Fibroblast of the aortic adventitia (primary cell): ENCODE measurements at places on chromosomes 3 and 15.

DNA sequence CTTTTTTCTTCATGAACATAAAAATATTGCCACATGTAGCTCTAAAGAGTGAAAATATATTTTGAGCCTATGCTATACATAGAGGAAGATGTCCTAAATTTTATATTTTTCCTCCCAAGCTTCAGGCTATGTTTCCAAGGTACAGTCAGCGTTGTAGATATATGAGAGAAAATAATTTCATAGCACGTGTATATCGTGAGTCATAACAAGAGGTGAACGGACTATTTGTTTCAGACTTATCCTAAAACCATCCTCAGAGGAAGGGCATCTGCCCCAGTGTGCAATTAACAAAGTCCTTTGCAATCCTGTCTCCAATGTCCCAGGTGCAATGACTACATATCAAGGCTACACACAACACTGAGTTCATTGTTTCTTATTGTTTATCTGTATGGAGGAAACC lies 177.3 kb upstream of the ARRDC4 start:
- no peak for DNase-seq

DNA sequence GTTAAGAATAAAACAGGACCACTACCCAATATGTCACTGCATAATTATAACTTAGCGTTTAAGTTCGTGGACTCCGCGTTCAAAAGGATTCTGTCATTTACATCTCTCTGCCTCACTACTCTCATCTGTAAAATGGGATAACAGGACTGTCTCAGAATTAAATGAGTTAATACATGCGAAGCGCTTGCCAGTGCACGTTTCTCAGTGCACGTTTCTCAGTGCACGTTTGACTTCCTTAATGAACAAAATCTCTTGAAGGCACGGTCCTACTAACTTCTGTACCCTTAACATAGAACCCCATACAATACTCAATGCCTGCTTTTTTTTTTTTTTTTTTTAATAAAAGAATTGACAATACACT lies 499 bp downstream of the RABL3 start:
- DNase-seq, result peak; percentile 52

DNA sequence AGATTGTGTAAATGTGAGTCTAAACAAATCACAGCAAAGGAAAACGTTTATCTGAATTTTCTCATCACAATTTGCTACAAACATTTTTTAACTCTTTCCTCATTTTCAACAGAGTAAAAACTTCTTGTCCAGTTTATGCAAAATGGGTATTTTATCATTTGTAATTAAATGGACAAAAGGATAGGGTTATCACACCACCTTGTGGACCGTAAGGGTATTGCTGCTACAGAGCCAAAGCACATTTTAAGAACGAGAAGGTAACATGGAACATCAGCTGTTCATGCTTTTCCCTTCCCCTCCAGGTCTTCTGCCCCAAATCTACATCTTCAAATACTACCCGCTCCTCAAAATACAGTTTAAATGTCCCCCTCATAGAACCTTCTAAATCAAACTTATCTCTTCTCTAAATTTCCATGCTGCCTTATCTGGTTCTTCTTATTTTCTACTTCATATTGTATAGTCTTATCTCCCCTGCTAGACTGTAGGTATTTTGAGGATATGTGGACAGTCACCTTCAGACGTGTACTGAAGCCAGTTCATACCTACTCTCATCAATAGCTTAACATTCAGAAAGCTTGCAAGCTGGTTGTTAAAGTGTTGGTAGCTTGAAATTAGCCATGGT lies 12.8 kb upstream of the SETMAR start:
- DNase-seq, result peak; percentile 66

GRCh38 chr3:100561459-100562158 lies 47.8 kb upstream of the ADGRG7 start:
- DNase-seq, result peak; percentile 84

GRCh38 chr3:60504827-60505457 lies 746.3 kb downstream of the FHIT start:
- DNase-seq, result no peak

DNA sequence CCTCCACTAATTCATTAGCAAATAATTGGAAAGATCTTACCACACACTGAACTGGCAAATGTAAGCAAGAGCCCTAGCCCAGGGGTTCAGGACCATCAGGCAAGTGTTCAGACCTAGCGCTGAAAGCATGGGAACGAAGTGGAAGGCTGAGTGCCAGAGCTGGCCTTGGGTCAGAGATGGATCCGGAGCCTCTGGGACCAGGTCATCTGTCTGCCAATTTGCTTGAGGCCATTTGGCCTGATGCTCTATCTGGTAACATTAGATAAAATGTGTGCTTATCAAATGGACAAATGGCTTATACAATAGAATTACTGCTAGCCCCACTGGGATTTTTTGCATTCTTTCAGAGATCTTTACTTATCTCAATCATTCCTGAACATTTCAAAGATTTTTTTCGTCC lies 1.4 kb upstream of the TMC3 start:
- DNase-seq, result peak; percentile 9

GRCh38 chr15:90915808-90916440 lies 12.8 kb downstream of the MAN2A2 start:
- DNase-seq, result no peak

DNA sequence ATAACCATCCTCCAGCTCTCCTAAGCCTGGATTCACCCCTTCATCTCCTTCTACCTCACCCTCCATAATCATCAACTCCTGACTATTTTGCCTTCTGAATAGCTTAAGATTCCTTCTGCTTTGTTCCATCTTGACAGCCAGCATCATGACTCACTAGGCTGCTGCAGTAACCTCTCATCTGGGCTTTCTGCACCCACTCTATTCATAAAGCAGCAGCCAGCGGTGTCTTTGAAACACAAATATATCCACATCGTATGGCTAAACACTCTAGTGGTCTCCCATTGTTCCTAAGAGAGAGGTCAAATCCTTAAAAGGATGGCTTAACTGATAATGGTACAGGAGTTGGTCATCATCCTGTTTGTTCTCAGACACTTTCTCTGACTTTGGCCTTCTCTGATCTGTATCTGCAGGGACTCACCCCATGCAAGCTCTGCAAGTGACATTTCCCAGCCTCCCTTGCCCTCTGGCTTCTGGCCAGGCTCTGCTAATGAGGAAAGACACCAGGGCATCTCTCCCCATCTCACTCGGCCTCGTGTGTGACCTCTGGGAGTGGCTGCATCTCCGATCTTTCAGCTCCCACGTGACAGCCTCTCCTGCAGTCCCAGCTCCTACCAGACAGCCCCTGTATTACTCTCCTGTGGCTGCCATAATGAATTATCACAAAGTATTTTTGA lies 6.2 kb downstream of the GRK7 start:
- DNase-seq, result peak; percentile 36

DNA sequence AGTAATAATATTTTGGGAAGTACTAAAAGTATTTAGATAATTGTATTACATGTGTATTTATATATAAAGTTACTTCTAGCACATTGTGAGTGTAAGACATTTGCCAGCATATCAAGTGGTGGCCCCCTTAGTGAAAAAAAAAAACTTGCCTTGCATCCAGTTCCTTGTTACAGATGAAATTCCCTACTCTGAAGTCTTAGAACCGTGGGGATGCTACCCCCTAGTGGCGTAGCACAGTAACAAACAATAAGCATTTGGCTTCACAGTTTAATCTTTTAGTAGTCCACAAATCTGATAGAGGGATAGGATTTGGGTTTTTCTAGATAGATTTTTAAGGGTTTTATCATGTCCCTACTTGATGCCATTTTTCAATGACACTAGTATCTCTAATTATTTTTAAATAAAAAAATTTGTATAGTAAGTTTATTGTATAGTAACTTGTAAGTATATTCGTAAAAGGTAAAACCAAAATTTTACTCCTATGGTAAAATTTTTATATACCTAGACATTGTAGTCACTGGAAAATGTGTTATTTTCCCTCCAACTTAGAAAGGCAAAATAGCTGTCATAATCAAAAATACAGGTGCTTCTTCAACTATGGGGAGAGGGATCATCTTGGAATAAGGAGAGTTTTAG lies 14.3 kb downstream of the SMC4 start:
- peak; percentile 92 for DNase-seq

GRCh38 chr3:129567176-129567705 lies 24.3 kb downstream of the H1-8 start:
- no peak for DNase-seq

DNA sequence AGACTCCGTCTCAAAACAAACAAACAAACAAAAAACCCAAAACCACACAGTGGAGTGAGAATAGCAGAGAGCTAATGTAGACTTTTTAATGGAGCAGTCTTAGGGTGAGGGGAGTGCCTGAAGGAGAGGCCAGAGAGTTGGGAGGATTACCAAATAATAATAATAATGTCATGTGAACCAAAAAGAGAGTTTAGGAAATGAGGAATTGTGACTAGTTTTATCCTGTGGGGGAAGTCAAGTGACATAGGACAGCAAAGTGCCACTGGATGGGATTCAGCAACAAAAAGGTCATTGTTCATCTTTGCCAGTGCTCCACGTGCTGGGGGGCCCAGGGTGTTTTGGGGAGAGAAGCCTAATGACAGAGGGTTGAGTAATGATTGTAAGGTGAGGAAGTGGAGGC lies 12.9 kb downstream of the GPR87 start:
- DNase-seq, result no peak

DNA sequence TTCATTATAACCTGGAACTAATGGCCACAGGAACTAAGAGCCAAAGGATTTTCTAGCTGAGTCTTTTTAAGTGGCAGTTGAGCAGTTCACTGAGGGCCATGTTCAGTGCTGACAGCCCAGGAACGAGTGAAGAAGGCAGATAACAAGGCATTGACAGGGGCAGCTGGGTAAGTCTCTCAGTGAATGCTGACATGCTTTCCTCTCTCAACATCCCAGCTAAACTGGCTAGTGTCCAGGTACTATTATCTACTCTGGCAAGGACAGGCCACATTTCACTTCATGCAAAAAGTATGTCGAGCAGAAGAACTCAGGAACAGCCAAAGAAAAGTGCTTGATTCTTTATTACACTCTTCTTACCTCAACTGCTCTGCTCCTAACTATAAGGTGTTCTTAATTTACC lies 515.9 kb downstream of the NLGN1 start:
- peak; percentile 70 for DNase-seq

DNA sequence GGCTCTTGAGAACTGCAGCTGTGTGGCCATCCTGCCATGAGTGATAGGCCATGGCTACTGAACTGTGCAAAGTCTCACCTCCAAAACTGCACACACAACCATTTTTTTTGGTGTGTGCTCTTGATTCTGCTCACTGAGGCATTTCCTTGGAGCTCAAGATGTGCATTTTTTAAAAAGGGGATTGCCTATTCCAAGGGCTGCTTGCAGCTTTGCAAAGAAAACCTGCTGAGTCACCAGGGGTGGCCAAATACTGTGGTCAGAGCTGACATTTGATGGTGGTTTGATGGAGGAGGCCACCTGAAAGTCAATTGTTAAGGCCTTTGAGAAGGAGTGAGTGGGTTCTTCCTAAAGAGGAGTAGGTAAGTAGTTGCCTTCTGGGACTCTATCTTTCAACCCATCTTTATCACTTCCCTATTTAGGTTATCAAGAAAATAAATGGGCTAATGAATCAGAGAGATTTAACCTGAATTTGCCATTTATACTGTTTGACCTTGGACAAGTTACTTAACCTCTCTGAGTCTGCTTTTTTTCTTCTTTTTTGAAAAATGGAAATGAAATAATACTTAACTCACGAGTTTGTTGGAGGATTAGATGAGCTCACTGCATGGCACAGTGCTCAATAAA lies 87.9 kb downstream of the CHST2 start:
- peak; percentile 61 for DNase-seq

GRCh38 chr3:33317963-33318709 lies 40.9 kb downstream of the FBXL2 start:
- DNase-seq, result peak; percentile 21

DNA sequence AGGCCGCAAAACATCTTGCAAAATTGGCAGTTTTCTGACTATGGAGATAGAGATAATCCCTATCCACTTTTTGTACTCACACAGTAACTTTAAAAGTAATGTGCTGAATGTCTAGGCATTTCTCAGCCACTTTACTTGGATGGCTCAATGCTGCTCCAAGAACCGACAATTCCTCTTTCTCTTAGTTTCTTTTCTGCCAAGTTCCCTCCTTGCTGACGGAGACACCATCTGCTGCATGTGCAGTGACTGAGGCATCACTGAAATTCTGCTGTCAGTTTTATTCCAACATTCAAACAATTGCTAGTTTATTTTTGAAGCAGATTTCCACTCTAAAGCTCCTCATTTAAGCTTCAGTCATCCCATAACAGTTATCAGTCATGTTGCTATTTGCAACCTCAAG lies 116.0 kb upstream of the RBMS3 start:
- no peak for DNase-seq

GRCh38 chr15:84955089-84955848 lies 26.4 kb upstream of the PDE8A start:
- DNase-seq, result peak; percentile 80

DNA sequence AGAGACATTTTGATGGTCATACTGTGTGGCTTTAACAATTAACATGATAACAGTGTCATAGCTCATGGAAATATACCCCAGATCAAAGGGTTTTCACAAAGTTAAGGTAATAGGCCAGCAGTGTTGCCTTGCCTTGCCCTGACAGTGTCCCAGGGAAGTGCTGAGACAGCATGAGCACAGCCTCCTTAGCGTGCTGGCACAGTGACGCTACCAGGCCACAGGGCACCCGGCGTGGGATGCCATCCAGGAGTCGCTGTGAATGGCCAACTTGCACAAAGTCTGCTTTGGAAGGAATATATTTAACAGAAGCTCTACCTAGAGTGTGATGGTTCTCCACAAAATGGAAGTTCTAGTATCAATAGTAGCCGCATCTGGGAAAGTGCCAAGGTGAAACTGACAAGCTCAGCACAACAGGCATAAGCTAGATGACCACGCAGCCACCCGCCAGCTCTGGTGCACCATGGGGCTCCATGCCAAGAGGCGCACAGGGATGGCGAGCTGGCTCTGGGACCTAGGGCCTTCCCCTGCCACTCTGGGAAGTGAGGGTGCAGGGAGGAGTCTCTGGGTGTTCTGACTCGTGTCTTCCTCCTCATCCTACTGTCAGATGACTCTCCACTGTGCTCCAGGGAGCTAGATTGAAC lies 86.2 kb downstream of the GABRB3 start:
- no peak for DNase-seq

DNA sequence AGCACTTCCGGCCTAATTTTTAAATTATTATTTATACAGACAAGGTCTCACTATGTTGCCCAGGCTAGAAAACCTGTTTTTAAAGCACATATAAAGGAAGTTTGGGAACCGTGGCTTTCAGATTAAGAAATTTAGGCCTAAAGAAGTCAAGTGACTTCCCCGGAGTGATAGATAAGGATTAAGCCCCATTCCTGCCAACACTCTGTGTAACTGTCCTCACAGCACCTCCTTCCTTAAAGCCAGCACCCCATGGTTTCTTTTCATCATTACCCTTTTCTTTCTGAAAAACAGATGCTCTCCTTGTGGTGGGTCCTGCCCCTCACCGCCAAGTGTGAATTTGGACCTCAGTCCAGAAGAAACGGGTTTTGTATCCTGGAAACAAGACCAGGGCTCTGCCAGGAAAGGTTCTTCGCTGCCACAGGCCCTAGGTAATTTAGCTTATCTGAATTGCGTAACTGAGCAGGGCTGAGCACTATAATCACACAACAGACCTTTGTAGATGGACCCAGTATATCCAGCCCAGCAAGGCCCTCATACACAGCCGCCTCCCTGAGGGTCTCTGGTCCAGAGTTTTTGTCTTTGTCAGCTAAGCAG lies 231.3 kb downstream of the PLCL2 start:
- DNase-seq, result no peak
